MV-4-11 (cell line): ENCODE measurements at places on chromosomes 1 and 21.

GRCh38 chr21:14080040-14080763, 130.6 kb downstream of the LIPI start:
- DNase-seq: no peak

DNA sequence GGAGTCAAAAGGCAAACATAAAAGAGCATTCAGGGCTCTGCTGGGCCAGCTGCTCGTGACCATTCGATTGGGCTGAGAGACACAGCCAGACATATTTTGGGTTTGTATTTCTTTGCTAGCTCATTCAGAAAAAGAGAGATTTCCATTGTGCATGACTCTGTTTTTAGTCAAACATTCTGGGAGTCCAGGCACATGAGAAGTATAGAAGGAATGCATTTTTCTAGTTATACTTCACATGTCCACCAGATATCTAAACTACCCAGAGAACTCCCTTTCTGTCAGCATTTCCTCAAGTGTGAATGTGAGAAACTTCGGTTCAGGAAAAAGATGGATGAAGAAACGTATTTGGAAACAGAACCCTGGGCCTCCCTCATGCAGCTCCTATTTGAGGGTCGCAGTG, 6.3 kb upstream of the KCNE1 start:
- DNase-seq: no peak

GRCh38 chr1:145892486-145893087, 6.9 kb upstream of the ANKRD35 start:
- no peak for DNase-seq

- no peak for DNase-seq
These were observed 55.9 kb downstream of the SIK1 start for GRCh38 chr21:43370888-43371570.

DNA sequence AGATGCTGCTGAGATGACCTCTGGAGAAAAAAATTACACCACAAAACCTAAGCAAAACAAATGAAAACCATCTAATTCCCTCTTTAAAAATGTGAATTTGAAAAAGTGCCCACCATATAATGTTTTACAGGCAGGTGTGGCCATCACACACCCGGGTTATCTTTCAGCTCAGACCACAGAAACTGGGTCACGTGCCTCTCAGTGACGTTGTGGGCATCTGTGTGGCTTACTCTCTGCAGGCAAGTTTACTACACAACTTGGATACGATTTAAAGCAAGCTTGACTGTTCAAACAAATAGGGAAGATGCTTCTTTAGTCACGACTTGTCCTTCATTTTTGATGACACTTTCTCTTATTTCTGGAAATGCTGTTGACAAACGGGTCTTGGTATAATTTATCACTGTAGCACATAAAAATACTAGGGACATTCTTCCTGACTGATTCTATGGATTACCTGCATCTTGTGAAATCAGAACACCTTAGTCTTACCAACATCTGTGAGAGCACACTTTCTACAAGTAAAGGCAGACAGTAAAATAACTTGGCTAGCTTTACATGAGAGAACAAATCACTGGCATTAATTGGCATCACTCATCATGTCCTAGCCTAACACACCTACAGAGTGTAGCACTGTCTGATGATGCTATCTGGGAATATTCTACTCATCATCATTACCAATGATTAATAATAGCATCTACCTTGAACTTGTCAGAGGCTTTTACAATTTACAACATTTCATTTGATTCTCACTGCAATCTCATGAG, 89.3 kb upstream of the EDEM3 start:
- DNase-seq: peak; percentile 63
